ENCODE measurements at places on chromosomes 7 and 10. TPM values are rescaled to one million over a fixed set of nuclear protein-coding genes. Genes with fewer than 3 reads are reported as not detected.

Gene PCGF6
- 5.2 TPM for polyA plus RNA-seq

Gene NKX1-2
- 0.02 TPM for polyA plus RNA-seq

Gene SUPV3L1
- polyA plus RNA-seq: 17.0 TPM

Gene ITGB8
- polyA plus RNA-seq: 1.5 TPM

Gene ZNF425
- polyA plus RNA-seq: 0.70 TPM

Gene CREB5
- polyA plus RNA-seq: 6.6 TPM

Gene EBLN1
- not detected for polyA plus RNA-seq

Gene TMEM184A
- 6.8 TPM for polyA plus RNA-seq

Gene NKX2-3
- not detected for polyA plus RNA-seq

Gene ASZ1
- polyA plus RNA-seq: 0.05 TPM

Gene MRLN
- polyA plus RNA-seq: 0.35 TPM

Gene ANKRD22
- polyA plus RNA-seq: 23.1 TPM

Gene CARD11
- polyA plus RNA-seq: 1.5 TPM

Gene SPDYE16
- polyA plus RNA-seq: 0.18 TPM

Gene ICA1
- 36.4 TPM for polyA plus RNA-seq

Gene HOXA3
- 2.3 TPM for polyA plus RNA-seq

Gene RBP3
- polyA plus RNA-seq: 0.01 TPM

Gene LDB1
- 28.6 TPM for polyA plus RNA-seq

Gene VPS37D
- 0.66 TPM for polyA plus RNA-seq

Gene MCMBP
- polyA plus RNA-seq: 25.8 TPM

Gene NPC1L1
- 0.02 TPM for polyA plus RNA-seq

Gene EFCAB10
- 4.5 TPM for polyA plus RNA-seq

Gene C7orf57
- polyA plus RNA-seq: 2.3 TPM

Gene SEMA4G
- polyA plus RNA-seq: 1.2 TPM

Gene EIF4H
- polyA plus RNA-seq: 217 TPM

All from lung (tissue), 17 donors.